ENCODE measurements at places on chromosomes 6 and 20.

- DNase-seq, result no peak
Measured at GRCh38 chr6:121187200-121187832, 147.0 kb downstream of the TBC1D32 start.

GRCh38 chr6:110039981-110040383 is 61.9 kb downstream of the GPR6 start:
- DNase-seq, result peak; percentile 59

DNA sequence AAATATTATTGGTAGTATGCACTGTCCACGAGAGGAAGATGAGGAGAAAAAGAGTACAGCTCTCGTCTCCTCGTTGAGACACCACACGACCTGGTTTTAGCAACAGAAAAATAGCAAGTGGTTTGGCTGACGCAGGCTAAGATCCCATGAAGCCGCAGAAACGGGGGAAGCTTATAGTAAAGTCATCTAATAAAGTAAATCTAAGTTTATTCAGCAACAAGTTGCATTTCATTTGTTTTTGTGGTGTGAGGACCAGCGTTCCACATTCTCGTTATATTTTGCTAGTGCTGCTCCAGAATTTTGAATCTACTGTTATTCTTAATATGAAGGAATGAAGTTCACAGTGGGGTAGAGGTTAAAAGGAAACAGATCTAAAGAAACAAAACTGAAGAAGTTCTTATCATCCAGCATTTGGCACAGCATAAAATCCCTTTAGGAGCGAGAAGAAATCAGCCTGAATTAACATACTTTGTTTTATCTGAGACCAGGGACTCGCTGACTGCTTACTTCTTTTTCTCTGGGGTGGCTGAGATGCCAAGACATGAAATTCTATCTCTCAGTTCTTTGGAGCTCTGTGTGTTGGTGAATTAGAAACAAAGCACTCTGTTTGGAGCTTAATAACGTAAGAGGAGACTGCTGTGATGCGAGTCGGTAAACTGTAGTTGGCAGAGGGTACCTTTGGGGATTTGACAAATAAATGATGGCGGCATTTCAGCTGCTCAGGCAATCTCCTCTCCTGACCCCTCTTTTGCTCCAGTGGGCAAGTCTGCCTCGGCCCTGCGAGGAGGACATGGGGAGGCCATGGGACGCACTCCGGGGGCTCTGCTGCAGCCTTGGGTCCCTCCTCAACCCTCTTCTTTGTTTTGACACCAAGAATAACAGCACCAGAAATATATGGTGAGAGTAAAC is 24.9 kb upstream of the IRF4 start:
- DNase-seq, result no peak

GRCh38 chr6:129280749-129281148 is 397.8 kb downstream of the LAMA2 start:
- DNase-seq, result no peak

DNA sequence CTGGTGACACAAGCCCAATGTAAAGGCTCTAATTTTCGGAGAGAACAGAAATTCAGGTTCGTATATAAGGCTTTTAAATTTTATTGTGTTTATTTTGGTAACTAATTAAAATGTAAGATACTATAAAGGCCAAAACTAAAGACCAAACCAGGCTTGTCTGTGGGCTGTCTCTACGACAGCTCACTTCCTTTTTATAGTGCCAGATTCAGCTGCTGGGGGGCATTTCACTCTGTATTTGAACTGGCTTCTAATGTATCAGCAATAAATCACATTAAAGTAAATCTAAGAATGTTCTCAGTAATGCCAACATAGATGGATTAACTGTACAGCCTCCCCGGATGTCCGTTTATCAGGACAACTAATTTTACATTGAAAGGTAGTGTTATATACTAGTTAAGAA is 31.1 kb upstream of the STXBP5 start:
- no peak for DNase-seq
